ENCODE measurements at places on chromosomes 16 and 17.

- peak; percentile 77 for DNase-seq
Observed at GRCh38 chr17:45584092-45585036, 93.8 kb upstream of the PLEKHM1 start.

DNA sequence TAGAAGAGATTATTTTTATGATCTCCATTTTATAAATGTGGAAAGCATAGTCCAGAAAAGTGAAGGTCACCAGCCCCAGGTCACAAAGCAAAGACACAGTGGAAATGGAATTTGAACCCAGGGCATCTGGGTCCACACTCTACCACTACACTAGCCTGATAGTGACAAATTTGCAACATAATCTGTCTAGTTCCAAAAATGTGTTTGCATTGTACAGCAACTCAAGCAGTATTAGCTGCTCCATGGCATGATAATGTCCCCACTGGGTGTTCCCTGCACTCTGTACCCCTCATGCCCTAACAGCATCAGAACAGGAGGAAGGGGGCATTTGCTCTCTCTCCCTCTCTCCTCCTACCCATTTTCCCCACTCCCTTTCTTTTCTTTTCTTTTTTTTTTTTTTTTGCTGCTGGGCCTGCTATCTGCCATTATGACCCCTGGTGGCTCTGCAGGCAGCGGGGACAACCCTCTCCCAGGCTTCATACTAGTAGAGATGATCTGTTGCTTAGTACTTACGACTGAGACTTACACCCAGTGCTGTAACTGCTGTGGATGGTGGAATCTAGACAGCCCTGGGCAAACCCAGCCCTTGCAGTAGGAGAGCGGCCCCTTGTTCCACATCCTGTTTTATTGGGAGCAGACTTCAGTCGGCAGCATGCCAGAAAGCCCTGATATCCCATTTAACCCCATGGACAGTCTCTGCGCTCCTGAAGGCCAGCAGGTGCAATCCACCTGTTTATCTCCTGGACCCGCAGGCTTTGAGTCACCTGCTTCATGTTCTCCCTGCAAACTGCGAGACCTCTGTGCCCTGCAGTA, 306.3 kb downstream of the SOX9 start:
- no peak for DNase-seq

- DNase-seq, result no peak
Observed at GRCh38 chr17:78842881-78843565, 2.4 kb upstream of the USP36 start.

GRCh38 chr17:62819511-62820221, 11.6 kb upstream of the MARCHF10 start:
- peak; percentile 86 for DNase-seq

DNA sequence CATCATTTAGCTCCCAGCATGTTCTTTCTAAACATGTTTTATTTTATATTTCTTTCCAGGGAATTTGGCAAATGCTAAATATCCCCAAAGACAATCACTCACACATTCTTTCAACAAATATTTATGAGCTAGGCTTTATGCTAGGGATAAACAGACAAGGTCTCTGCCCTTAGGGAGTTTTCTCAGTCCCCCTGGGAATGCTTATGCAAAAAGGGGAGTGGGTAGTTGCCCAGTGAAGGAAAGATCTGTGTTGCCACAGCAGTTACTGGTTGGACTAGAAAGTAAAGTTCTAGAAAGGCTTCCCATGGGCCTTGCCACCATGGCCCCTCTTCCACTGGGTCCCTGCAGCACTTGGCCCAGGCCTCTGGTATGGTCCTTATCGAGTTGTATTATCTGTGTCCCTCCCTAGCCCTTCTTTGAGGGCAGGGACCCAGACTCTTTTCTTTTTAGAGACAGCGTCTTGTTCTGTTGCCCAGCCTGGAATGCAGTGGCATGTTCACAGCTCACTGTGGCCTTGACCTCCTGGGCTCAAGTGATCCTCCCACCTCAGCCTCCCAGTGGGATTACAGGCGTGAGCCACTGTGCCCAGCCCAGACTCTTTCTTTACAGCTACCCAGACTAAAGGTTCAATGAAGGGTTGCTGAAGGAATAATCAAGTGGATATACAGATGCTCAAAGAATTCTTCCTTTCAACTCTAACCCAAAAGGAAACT, 78.0 kb downstream of the YPEL2 start:
- no peak for DNase-seq

All from sigmoid colon (tissue), 7 donors.